Thyroid gland (tissue), 4 donors: ENCODE measurements at places on chromosomes 7 and 10. TPM values are rescaled to one million over a fixed set of nuclear protein-coding genes. Genes with fewer than 3 reads are reported as not detected.

DNA sequence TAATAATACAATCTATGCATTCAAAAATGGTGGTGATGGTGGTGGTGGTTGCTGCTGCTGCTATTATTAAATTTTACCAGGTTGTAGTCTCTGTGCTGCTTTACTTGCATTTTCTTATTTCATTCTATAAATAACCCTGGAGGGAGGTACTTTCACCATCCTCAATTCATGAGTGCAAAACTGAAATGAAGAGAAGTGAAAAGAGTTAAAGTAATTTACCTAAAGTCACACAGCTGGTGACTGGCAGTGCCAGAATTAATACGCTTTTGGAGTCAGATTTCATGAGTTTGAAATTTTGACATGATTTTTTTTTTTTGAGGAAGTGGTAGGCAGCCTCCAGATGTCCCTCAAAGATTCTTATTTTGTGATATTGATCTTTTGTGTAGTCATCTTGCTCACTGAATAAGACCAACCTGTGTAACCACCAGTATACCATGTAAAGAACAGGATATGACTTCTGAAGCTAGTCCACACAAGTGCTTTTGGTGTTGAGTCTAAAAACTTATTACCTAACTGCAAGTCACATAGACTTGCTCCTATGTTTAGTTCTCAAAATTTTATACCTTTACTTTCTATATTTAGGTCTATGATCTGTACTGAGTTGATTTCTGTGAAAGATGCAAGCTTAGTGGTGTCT lies 218.8 kb downstream of the ZWINT start:
- no peak for DNase-seq

GRCh38 chr10:131635564-131636015 lies 265.2 kb upstream of the PPP2R2D start:
- DNase-seq = no peak

DNA sequence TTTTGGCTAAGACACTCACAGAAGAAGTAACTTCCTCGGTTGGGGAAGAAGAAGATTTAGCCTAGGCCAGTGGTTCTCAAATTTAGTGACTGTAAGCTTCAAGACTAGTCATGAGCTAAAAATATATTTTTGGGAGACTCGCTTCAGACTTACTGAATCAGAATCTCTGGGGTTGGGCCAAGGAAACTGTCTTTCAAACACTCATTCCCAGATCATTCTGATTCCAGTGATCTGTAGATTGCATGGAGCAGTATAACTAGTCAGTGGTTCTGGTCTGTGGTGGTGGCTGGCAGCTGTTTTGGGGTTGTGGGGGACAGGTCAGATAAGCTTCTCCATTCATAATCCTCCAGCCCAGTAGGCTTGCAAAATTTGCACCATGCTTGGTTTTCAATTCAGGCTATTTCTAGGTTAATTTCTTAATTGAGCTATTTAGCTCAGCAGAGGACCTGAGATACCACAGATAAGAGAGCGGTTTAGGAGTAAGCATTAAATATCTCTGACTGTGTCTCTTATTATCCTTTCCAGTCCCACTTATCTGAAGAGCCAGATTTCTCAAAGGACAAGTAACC lies 3.8 kb upstream of the KAT6B start:
- DNase-seq = no peak

GRCh38 chr7:64515330-64515729 lies 47.5 kb downstream of the ZNF680 start:
- DNase-seq = no peak

GRCh38 chr10:77763453-77764430 lies 126.1 kb upstream of the KCNMA1 start:
- DNase-seq = no peak

- no peak for DNase-seq
Observed at GRCh38 chr7:151143261-151144015, 24.1 kb downstream of the GBX1 start.

- DNase-seq = no peak
Observed at GRCh38 chr7:10875080-10875479, 98.6 kb upstream of the PHF14 start.

GRCh38 chr10:71218046-71218650 lies 5.8 kb downstream of the UNC5B start:
- no peak for DNase-seq

GRCh38 chr7:155003092-155003375 lies at the start of gene PAXIP1:
TSS of gene PAXIP1 (minus strand) at chr7:155003124. CDS start at chr7:155002929, 195 bp downstream.
- DNase-seq = no peak

GRCh38 chr10:99785646-99786045 lies 3.2 kb downstream of the ABCC2 start:
- no peak for DNase-seq

- DNase-seq = no peak
Observed at GRCh38 chr7:75981453-75982305, 12.7 kb downstream of the TMEM120A start.

DNA sequence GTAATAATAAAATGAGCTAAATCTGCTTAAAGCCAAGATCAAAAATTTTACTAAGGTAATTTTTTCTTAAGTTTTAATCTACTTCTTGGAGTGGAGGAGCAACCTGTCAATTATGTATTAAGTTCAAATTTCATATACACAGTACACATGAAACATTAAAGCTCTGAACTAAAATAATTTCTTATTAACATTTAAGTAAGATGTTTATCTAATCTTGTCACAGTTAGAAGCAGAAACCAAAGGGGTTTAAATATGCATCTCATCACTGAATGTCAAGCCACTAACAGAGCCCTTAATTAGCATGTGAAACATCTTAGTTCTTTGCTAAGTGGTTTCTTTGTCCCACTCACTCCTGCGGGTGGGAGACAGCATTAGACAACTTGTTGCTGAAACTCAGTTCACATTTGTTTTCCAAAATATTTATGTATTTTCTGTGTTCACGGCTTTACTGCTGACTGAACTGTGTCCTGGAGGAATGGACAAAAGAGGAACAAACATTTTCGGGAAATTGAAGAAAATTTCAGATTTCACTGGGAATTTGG lies 130.9 kb upstream of the MBL2 start:
- DNase-seq = no peak

DNA sequence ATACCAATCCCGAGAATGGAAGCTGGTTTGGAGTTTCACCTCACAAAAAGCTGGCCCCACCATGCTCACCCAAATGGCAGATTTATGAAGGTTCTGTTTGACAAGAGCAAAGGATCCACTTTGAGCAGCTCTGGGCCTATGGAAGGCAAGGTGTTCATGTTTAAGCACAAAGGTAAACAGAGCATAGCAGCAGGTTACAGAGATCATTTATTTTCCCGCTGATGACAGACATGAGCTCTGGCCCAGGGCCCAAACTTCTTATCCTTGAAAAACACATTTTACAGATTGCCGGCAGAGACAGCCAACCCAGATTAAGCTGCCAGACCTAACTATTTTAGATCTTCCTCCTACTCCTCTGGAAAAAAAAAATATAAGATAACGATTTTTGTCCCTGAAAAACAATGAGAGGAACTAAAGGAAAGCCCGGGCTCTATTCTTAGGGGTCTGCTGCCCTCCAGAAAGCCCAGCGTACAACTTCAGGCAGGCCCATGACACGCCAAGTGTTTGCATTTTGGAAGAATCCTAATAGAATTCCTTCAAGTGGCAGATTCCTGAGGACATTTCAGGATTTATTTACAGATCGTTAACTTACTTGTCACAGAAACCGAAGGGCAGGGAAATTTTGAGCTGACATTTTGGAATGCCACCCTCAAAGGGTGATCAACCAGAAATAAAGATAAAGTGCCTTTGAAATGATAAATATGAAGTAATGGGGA lies 40.0 kb downstream of the SYPL1 start:
- peak; percentile 55 for DNase-seq

GRCh38 chr10:37991655-37992054 lies 15.2 kb upstream of the ZNF25 start:
- DNase-seq = no peak

DNA sequence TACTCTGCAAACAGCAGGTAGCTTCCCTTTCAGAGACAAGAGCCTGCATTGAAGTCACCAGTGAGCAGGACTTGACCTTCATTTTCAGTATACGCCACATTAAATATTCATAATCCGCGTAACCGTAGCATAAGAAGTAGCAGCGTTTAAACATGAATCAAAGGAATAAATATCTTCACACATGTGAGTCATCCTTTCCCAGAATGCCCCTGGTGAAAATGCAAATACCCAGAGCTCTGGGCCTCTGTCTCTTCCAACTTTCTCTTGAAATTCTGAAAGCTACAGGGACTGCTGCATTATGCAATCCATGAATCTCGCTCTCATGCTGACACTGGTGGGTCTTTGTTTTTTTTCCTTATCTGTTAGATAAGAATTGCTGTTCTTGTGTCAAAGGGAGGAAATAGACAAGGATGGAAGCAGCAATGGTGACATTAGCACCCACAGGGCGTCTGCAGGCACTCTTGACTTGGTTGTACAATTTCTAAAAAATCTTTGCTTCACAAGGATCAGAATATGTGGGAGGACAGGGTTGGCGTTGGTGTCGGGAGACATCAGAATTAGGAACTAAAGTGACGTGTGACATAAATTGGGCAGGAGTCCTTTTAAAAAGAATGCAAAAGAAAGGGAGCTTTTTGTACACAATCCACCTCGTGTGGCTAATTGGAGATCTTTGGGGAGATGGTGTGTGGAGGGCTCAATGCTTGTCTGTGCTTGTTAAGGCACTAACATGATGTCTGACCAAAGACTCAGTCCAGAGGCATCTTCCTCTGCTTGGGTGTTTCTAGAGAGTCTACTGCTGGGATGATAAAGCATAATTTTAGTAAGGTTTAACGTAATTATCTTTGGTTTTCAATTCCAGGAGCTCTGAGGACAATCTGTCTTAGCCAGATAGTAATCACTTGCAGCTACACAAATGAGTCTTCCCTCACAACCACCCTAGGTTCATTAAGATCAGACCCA lies 390.3 kb downstream of the KCNMA1 start:
- no peak for DNase-seq

PTN gene
- 40.3 TPM for total RNA-seq

RAPGEF5 gene
- 32.1 TPM for total RNA-seq

FAM25G gene
- total RNA-seq = not detected

KCND2 gene
- total RNA-seq = 2.1 TPM

FKBP9 gene
- total RNA-seq = 134 TPM

SUGCT gene
- total RNA-seq = 3.2 TPM

MMRN2 gene
- 23.0 TPM for total RNA-seq

SKIDA1 gene
- total RNA-seq = 9.9 TPM

STEAP1 gene
- total RNA-seq = 6.0 TPM

GATA3 gene
- 1.1 TPM for total RNA-seq
